ENCODE measurements at places on chromosomes 5 and 9.

- DNase-seq = no peak
Measured at GRCh38 chr5:105956456-105957196, 1714.1 kb downstream of the EFNA5 start.

GRCh38 chr9:116008278-116008677, 145.3 kb upstream of the PAPPA start:
- DNase-seq = no peak

- no peak for DNase-seq
Measured at GRCh38 chr5:154042766-154043165, 4.0 kb downstream of the MFAP3 start.

DNA sequence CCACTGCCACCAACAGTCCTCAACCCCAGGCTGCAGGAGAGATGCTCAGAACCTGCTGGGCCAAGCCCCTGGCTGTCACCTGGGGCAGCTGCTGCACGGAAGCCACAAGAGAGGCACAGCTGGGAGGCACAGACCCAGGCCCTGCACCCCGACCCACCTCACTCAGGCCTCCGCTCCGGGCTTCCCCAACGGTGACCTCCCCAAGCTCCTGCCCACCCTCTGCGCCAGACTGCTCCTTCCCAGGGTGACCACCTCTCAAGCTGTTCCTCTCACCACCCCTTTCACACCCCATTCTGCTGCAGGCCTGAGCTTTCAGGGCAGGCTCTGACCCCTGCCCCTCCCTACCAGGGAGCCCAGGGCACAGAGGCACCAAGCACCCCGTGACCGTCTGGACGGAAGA, 33.0 kb downstream of the VAV2 start:
- DNase-seq = no peak

- DNase-seq = no peak
Measured at GRCh38 chr9:108245331-108245730, 610.5 kb downstream of the ACTL7B start.

- DNase-seq = peak; percentile 62
Measured at GRCh38 chr9:14693251-14693861, at the start of gene ZDHHC21. ZDHHC21 (minus strand) TSS chr9:14693432; CDS start chr9:14674340, 19,092 bp downstream.
